Muscle of back (tissue), 13 donors: ENCODE measurements at places on chromosomes 12 and 14. TPM values are rescaled to one million over a fixed set of nuclear protein-coding genes. Genes with fewer than 3 reads are reported as not detected.

The PTGER2 gene
- 1.9 TPM for polyA plus RNA-seq

The ADAM20 gene
- not detected for polyA plus RNA-seq

The AMN gene
- polyA plus RNA-seq = 0.73 TPM

The LBHD2 gene
- not detected for polyA plus RNA-seq

The ENDOU gene
- 0.19 TPM for polyA plus RNA-seq

DNA sequence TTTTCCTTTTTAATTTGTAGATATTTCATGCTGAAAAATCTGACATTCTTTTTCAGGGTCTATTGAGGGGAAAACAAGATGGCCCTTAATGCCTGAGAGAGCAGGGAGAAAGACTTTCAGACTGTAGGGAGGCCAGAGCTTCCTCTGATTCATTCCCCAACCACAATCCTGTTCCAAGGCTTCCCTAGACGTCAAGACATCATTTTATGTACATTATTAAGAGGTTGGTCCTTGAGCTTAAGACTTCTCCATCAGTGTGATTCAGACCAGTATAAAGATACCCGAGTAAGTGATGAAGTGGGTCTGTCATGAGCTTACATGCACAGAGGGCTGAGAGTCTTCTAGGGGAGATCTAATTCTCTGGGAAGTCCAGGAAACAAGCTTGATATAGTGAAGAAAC, 57.3 kb downstream of the AVPR1A start:
- no peak for DNase-seq

- DNase-seq = no peak
Measured at GRCh38 chr12:44379831-44380230, 496.3 kb downstream of the NELL2 start.
